ENCODE measurements at places on chromosomes 11 and 22. TPM values are rescaled to one million over a fixed set of nuclear protein-coding genes. Genes with fewer than 3 reads are reported as not detected.

The PDGFB gene
- total RNA-seq, result 2.5 TPM

The KRTAP5-9 gene
- not detected for total RNA-seq

The TMEM191B gene
- not detected for total RNA-seq

The MB gene
- not detected for total RNA-seq

The SERPING1 gene
- 17.4 TPM for total RNA-seq

The KCNQ1OT1 gene
- 2.3 TPM for total RNA-seq

- H3K36me3 ChIP-seq, result peaks cover 11% of the 10 kb centered on the region
- DNase-seq, result no peak
- no peaks in the 10 kb centered on the region for H3K27me3 ChIP-seq
- H3K4me3 ChIP-seq, result no peak overlapping the region
- peak overlapping the region; percentile 93 for H3K27ac ChIP-seq
- H3K4me1 ChIP-seq, result peaks cover 28% of the 10 kb centered on the region
Measured at GRCh38 chr11:33731723-33732531, 4.3 kb downstream of the CD59 start.

DNA sequence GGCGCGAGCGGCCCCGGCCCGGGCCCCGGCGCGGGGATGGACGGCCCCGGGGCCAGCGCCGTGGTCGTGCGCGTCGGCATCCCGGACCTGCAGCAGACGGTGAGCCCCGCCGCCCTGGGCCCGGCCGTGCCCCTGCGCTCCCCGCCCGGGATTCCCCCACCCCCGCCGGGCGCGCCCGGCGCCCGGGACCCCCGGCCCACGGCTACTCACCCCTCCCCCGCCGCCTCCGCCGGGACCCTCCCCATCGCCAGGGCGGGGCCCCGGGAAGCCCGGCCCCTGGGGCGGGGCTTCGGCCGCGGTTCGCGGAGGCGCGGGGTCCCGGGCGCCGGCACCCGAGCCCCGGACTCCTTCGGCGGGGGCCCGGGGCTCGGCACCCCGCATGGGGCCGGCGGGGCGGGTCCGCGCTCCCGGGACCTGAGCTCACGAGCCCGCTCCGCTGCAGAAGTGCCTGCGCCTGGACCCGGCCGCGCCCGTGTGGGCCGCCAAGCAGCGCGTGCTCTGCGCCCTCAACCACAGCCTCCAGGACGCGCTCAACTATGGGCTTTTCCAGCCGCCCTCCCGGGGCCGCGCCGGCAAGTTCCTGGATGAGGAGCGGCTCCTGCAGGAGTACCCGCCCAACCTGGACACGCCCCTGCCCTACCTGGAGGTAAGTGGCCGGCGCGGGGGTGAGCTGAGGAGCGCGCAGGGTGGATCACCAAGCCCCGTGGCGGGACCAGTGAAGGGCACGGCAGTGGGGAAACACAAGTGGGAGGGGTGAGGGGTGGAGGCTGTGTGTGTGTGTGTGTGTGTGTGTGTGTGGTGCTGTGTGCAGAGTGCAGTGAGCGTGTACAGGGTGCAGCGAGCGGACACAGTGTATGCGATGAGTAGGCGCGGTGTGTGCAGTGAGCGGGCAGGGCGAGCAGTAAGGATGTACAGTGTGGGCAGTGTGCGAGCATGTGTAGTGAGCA, 2.3 kb downstream of the SHANK3 start:
- peaks cover 15% of the 10 kb centered on the region for H3K4me1 ChIP-seq
- peak overlapping the region; percentile 47 for H3K4me3 ChIP-seq
- H3K27ac ChIP-seq, result peak overlapping the region; percentile 11
- H3K27me3 ChIP-seq, result peaks cover 48% of the 10 kb centered on the region
- no peaks in the 10 kb centered on the region for H3K36me3 ChIP-seq

GRCh38 chr11:68927280-68928135, 23.8 kb downstream of the IGHMBP2 start:
- H3K4me1 ChIP-seq, result peaks cover 27% of the 10 kb centered on the region
- peak overlapping the region; percentile 54 for H3K27ac ChIP-seq
- DNase-seq, result peak; percentile 43
- H3K36me3 ChIP-seq, result peaks cover 43% of the 10 kb centered on the region
- no peak overlapping the region for H3K4me3 ChIP-seq
- no peaks in the 10 kb centered on the region for H3K27me3 ChIP-seq

DNA sequence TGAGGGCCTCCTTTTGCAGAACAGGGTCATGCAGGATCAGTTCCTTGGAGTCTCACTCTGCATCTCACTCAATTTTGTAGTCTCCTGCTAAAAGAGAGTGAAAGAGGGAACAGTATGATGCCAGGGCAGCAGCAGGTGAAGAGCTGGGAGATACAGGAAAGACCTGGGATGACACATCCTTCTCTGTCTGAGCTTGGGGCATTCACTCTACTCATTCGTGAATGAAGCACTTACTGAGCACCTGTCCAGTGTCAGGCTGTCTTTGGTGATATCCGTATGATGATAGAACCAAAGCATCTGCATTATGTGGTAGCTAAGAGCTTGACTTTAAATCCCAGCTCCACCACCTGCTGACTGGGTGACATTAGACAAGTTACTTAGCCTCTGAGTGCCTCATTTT, 14.4 kb downstream of the SREBF2 start:
- DNase-seq, result no peak
- H3K36me3 ChIP-seq, result no peaks in the 10 kb centered on the region
- no peak overlapping the region for H3K4me3 ChIP-seq
- H3K4me1 ChIP-seq, result peaks cover 72% of the 10 kb centered on the region

- DNase-seq, result peak; percentile 50
- H3K4me3 ChIP-seq, result no peak overlapping the region
- H3K27me3 ChIP-seq, result no peaks in the 10 kb centered on the region
- no peaks in the 10 kb centered on the region for H3K4me1 ChIP-seq
- no peak overlapping the region for H3K27ac ChIP-seq
- H3K36me3 ChIP-seq, result no peaks in the 10 kb centered on the region
Measured at GRCh38 chr11:134634897-134635831, 223.1 kb upstream of the B3GAT1 start.

- peak; percentile 62 for DNase-seq
- no peak overlapping the region for H3K27ac ChIP-seq
- no peaks in the 10 kb centered on the region for H3K36me3 ChIP-seq
- peaks cover 16% of the 10 kb centered on the region for H3K4me1 ChIP-seq
Measured at GRCh38 chr11:1260023-1260501, 37.2 kb downstream of the MUC5B start.
